Neural progenitor cell (in vitro differentiated cells): ENCODE measurements at places on chromosomes 4 and X.
A peak's percentile ranks its signal among the peaks of the same experiment; 100 is the strongest.

DNA sequence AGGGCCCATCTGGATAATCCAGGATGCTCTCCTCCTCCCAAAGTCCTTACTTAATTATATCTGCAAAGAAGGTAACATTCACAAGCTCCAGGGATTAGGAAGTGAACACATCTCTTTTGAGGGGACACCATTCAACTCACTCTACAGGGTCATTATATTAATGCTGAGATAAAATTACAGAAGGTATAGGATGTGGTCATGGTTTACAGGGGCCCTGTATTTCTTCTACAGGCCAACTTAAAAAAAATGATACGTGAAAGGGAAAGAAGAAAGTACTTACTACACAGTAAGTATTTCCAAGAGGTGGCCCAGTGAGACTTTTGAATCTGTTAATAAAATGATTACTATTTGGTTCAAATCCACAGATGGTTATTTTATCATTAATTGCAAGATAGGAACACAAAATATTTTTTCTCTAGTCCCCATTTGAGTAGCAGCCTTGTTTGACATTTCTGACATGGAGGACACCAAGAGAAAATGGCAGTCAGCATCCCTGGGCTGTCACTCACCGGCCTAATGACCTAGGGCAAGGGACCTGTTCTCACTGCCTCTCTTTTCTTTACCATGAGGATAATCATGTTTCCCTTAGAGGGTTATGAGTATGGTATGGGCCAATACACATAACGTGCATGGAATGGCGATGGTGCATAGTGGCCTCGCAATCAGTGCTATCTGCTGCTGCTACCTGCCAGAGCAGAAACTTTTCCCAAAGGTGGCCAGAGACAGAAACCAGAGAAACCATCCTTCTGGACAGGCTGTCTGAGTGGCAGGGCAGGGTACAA, 140.5 kb downstream of the PTTG2 start:
- no peak for DNase-seq

GRCh38 chr4:100169491-100170485, 20.5 kb downstream of the DDIT4L start:
- no peak for DNase-seq

GRCh38 chrX:87901060-87901459, 383.5 kb downstream of the KLHL4 start:
- no peak for DNase-seq

DNA sequence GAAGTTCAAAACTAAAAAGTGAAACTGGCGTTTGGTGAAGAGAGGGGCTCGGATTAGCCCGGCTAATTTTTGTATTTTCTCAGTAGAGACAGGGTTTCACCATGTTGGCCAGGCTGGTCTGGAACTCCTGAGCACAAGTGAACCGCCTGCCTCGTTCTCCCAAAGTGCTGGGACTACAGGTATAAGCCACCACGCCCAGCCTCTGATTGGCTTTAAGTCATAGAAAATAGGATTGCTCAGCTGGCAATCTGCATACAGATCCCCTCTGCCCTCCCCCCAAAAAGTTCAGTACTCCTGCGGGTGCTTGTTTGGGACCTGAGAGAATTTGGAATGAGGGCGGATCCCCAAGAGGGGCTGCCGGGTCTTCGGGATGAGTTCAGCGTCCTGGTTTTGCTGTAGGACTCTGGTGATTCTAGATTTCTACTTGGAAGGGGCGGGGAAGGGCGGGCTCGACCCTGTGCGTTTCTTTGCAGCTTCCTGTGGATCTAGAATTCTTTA, 537 bp upstream of the PRKX start:
- DNase-seq = peak; percentile 20

- DNase-seq = peak; percentile 91
These were observed 8.6 kb upstream of the ZNF157 start for GRCh38 chrX:47361538-47362511.
